ENCODE measurements at places on chromosomes 7 and 10.

- no peak for DNase-seq
Measured at GRCh38 chr10:99393683-99394082, 36.7 kb downstream of the GOT1 start.

- DNase-seq = no peak
Measured at GRCh38 chr10:16933783-16934182, 116.6 kb upstream of the RSU1 start.

GRCh38 chr7:101094791-101095375 lies 9.6 kb downstream of the TRIM56 start:
- peak; percentile 48 for DNase-seq

DNA sequence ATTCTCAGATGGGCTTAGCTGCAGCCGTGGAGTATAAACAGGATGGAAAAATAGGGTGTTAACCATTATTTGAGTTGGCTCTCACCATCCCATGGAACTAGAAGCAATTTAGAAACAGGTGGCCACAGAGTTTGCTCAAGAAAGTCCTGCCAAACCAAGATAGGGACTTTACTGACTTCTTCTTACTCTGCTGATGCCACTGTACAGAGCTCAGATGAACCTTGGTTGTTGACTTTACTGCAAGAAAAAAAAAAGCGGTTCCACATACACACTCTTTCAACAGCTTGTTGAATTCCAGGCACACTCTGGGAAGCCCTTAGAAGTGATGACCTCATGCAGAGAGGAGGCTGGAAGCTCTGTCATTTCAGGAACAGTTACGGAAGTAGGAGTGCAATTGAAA lies 753.4 kb downstream of the NRG3 start:
- peak; percentile 1 for DNase-seq

DNA sequence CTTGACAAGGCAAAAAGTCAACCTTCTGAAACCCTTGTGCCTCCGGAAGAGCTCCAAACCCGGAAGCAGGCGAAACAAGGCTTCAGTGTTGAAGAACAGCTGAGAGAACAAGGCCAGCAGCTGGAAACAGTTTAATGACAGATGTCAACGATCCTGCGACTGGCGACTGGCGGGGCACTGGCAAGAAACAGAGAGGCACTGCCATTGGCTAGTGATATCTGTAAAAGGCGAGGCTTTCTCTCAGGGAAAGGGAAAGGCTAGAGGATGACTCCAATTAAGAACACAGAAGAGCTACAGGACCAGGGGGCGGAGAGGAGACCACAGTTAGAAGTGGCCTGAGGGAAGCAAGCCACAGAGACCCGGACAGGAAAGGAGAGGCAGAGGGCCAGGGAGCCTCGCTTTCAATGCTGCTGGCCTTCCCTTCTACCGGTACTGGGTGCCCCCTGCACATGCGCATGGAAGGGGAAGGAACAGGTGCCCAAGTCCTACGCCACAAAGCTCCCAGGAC lies 19.4 kb downstream of the ITGB1 start:
- no peak for DNase-seq

DNA sequence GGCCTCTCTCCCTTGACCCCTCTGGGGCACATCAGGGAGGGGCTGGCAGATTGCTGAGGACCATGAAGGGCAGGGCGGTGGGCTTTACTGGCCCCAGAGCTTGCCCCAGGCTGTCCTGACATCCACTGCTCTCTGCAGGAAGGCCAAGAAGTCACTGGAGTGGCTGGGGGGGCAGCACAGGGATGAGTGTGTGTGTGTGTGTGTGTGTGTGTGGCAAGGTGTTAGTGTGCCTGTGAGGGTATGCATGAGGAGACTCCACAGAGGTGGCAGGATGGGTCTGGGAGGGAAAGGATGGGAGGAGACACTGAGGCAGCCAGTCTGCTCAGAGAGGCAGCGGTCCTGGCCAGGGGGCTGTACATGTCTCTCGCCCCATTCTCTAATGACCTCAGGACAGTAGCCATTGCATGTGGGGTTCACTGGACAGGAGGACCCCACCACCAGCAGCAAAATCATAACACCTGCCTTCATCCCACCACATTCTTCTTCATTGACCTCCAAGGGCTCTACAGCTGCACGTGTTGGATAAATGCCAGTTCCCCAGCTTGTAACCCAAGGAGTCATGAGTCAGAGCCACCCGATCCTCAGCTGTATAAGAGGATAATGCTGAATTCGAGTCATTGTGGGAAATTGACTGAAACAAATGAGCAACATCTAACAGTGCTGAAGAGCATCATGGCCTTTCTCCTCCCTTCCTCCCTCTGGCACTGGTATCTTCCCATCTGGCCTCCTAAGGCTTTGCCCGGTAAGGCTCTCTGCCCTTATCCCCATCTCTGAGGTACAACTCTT lies 720.5 kb downstream of the GRID1 start:
- DNase-seq = peak; percentile 14
